Fibroblast of lung (primary cell): ENCODE measurements at places on chromosomes 3 and 15. TPM values are rescaled to one million over a fixed set of nuclear protein-coding genes. Genes with fewer than 3 reads are reported as not detected.

BFSP2 gene
- polyA plus RNA-seq: not detected in 2 replicates

COL6A5 gene
- polyA plus RNA-seq: 0.06 TPM in 1 of 2 replicates, not detected in the other

GHSR gene
- not detected in 2 replicates for polyA plus RNA-seq

SOX14 gene
- polyA plus RNA-seq: not detected in 2 replicates

CCDC80 gene
- 131 and 526 TPM in 2 replicates for polyA plus RNA-seq

DNA sequence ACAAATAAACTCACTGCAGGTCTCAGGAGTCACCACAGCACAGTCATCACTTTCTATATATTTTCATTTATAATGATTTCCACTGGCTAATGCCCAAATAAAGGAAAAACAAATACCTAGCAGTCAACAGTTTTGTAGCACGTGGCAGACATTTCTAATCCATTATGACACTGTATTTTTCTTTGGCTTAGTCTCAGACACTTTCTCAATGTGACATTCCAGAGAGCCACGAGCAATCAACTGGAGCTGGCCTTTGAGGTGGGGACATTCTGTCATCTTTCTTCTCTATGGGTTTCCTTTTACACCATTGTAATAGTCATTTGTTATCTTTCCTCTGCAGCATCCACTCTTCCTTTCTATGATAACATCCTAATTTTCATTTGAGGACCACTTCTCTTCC, 119.7 kb downstream of the WNT5A start:
- DNase-seq: no peak

DNA sequence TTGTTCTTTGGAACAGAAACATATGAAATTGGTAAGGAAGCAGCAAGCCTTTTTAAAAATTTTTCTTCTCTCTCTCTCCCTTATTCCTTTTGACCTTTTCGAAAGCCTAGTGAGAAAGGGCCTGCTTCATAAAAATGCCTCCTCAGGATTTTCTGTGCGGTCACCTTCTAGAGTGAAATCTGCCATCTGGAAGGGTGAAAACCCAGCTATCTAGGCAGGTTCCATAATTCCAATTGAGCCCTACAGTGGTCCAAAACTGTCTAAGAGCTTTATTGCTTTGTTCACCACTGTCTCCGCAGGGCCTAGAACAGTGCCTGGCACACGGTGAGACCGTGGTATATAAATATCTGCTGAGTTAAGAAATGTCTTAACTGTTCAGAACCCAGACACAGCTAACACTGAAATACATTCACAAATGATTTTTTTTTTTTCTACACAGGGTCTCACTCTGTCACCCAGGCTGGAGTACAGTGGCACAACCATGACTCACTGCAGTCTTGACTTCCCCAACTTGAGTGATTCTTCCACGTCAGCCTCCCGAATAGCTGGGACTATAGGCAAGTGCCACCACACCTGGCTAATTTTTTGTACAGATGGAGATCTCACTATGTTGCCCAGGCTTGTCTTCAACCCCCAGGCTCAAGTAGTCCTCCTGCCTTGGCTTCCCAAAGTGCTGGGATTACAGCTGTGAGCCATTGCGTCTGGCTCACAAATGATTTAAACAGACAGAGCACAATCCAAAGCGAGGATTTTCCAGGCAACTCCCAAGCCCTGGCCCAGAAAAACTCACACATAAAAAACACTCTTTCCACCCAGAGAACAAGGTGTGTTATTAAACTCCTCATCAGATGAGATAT, 64.4 kb downstream of the FRMD4B start:
- DNase-seq: no peak

- no peak for DNase-seq
Measured at GRCh38 chr3:102079809-102080197, 230.5 kb downstream of the NFKBIZ start.

DNA sequence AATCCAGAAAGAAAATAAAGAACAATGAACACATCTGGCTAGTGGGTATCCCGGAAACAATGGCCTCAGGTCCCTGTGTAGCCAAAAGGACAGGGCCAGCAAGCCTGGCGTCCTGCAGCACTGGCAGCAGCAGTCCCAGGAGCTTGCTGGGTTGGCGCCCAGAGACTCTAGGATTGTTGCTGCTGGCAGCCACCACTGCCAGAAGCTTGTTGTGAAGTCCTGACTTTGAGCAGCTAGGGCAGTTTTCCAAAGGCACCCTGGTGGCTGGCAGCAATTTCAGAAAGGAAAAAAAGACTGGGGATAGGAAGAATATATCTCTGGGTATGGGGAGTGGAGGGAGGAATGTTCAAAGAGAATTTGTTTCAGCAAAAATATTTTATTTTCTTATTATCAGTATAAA, 11.3 kb downstream of the SHQ1 start:
- no peak for DNase-seq

GRCh38 chr3:6644070-6644929, 216.6 kb upstream of the GRM7 start:
- no peak for DNase-seq

DNA sequence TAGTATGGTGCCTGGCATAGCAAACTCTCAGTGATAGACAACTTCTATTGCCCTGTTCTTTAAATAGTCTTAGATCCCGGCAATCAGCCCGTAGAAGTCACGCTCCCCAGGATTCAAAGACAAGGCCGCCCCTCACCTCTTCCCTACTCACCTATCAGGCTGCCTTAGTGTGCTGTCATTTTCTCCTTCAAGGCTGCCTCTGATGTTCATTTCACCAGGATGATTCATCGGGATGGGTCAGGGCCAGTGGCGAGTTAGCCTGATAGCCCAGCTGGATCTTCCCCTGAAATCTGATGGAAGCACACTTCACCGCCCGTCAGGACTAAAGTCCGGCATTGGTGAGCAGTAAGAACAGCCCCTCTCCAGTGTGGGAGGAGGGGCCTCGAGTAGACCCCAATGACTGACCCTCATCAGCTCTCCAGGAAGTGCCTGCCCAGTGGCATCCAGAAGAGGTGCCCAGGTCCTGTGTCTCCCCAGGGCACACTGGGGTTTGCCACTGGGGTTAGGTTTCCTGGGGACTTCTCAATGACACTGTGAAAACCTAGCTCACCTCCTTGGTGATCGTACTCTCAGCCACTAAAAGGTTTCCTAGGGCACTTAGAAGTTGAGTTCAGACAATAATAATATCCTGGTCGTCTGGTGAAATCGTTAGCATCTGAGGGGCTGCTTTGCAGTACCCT, 37.5 kb downstream of the TPM1 start:
- peak; percentile 76 for DNase-seq

- no peak for DNase-seq
Measured at GRCh38 chr15:67564021-67564967, 21.8 kb downstream of the MAP2K5 start.

GRCh38 chr3:64588380-64588779, 99.4 kb downstream of the ADAMTS9 start:
- DNase-seq: no peak

DNA sequence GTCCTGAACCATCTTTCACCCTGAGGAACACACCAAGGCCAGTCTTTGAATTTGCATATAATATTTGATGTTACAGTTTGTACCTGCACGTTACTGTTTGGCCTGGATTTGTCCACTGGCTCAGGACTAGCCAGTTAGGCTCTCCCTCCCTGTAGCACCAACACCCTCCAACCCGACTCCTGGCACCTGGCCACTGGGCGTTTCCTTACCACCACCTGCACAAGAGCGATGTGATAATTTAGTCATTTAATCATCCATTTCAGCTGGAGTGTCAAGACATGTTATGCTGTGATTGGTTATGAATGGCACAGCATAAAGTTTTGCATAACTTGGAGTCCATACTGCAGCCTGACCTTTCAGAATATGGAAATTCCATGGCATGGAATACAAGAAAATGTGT, 242.4 kb downstream of the KCNMB2 start:
- DNase-seq: no peak

DNA sequence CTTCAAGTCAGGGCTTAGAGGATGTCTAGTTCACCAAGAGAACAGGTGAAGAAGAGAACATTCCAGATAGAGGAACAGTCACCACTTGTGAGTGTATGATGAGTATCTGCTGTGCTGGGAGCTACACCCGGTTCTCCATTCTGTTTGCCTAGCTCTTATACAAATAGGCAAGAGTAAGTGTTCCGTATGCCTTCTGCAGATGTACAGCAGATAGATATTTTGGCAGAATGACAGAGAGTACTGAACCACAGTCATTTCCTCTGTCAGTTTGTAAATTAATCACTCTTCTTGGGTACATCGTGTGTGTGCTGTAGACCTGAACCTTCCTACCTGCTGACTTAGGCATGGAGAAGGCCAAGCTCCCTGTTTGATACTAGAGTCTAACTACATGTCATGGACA, 108.3 kb upstream of the CTDSPL start:
- no peak for DNase-seq

- no peak for DNase-seq
Measured at GRCh38 chr3:27699067-27699466, 23.1 kb downstream of the EOMES start.

DNA sequence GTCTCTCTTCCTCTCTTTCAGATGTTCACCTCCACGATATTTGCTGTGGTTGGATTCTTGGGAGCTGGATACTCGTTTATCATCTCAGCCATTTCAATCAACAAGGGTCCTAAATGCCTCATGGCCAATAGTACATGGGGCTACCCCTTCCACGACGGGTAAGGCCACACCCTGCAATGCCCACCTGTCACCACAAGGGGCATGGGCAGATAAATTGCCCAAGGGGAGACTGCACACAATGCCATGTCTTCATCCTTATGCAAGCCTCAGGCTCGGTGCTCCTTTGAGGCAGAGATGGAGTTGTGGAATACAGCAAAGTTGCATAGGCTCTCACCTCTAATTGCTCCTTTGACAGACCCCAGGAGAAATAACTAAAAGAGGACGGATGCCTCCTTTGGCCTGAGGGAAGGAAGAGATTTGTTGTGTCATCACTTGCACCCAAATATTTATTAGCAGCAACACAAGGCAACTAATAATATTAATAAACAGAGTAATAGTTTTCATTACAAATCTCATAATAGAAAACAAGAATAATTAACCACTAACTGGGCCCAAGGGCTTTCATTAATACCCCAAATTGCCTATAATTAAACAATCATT, 13.2 kb downstream of the TM4SF4 start:
- DNase-seq: no peak

DNA sequence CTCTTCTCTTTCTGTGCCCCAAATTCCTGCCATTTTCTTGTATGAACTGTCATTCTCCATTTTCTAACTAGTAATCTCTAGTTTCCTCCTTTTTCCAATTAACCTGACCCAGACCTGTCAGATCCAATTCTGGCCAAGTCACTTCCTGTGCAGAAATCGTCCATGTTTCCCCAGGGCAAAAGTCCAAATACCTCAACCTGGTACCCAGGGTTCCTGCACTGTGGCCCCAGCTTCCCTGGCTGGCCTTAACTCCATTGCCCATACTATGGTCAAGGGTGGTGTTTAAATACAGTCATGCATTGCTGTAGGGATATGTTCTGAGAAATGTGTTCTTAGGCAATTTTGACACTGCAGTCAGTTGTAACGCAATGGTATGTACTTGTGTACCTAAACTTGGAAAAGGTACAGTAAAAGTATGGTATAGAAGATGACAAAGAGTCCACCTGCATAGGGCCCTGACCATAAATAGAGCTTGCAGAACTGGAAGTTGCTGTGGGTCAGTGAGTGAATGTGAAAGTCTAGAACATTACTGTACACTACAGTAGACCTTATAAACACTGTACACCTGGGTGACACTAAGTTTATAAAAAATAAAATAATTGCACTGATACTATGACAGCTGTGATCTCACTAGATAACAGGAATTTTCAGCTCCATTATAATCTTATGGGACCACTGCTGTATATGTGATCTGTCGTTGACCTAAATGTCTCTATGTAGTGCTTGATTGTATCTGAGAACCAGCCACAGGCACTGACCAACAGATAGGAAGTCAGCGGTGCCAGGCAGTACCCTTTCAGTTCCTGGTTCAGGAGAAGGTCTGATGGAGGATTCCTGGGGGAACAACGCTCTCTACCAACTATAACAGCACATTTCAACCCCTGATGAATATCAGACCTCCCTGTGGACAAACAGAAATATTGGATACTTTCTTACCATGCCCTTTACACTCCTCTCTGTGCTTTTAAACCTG, 336.1 kb upstream of the PROK2 start:
- no peak for DNase-seq

GRCh38 chr15:60571008-60571420, 92.1 kb upstream of the ICE2 start:
- no peak for DNase-seq

GRCh38 chr3:179079537-179079936, 7.9 kb upstream of the ZMAT3 start:
- no peak for DNase-seq

DNA sequence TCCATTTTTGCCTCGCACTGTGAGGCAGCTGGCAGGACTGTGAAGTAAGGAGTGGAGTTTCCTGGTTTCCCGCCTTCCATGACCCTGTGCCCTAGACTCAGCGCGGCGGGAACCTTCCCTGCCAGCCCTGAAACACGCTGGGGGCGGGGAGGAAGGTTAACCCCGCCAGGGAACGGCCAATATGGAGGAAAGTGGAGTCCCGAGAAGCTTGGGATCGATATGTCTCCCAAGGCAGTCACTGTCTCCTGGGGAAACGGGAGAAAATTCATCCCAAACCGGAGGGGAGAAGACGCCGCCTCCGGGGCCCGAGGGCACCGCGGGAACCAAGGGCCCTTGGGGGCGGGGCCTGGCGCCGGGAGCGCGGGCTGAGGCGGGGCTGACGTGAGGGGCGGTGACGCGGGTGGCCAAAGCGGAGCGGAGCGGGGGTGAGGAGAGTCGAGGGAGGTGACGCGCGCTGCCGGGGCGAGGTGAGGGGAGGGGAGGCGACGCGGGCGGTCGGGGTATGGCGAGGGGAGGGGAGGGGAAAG, at the start of gene HMCES:
Gene HMCES (plus strand): TSS at position 432 of the 527 bp plus-strand sequence. CDS start 863 bp downstream, outside the sequence.
- peak; percentile 82 for DNase-seq

- no peak for DNase-seq
Measured at GRCh38 chr3:71177375-71177774, 406.2 kb downstream of the FOXP1 start.

DNA sequence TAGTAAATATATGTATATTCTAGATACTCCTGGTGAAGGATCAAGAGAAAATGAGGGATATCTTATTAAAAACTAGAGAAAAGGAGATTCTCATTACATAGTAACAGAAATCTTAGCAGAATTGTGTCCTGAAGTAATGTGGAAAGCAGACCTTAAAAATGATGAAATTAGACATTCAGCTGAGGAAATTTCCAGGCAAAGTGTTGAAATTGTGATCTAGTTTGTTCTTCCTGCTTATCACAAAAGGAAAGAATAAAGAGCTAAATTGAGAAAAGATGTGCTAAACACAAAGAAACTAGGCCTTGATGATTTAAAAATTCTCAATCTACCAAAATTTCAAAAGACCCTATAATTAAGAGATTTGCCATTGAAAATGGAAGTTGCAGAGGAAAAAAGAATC, 362.6 kb upstream of the PLSCR5 start:
- no peak for DNase-seq

- DNase-seq: no peak
Measured at GRCh38 chr3:134908271-134908670, 113.2 kb downstream of the EPHB1 start.

DNA sequence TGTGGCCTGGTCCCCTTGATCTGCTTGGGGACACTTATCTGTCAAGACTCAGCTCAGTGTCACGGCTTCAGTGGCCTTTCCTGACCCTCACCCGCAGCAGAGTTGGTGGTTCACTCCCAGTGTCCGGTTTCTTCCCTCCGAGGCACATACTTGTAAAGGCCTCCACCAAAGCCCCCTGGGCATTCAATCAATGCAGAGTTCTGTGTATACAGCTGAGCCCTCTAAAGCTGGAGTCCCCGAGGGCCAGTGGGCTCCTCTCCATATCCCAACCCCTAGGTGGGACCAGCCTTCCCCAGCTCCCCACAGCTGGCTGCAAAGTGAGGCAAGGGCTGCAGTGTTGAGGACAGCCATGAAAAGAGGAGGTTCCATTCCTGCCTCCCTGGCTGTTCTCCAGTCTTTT, 70.9 kb upstream of the RGMA start:
- DNase-seq: no peak
